Neural crest cell (in vitro differentiated cells): ENCODE measurements at places on chromosomes 2 and 18.

DNA sequence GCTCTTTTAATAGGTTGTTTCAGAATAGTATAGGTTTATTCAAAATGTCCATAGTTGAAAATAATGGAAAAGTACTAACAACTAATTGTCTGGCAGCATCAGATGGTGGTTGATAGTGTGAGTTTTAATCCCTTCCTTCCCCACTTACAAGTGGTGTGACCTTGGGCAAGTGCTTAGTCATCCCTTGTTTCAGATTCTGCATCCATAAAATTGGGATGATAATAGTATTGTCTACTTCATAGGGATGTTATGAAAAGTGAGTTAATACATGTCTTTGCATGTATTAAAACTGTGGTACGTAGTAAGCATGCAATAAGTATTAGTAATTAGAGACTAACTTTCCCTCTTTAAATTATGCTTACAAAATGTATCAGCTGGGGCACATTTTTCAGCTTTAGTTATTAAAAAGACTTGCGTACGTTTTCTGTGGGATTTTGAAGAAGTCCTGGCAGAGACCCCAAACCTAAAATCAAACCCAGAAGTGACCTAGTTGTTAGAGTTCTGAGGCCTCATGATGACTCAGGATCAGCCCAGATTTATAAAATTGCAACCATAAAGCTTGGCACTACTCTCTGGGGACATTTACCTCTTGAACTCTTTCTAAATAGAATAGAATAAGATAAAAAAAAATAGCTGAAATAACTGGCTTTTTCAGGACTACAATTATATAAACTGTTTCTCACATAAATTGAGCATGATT is 8.6 kb downstream of the ITGA4 start:
- DNase-seq: no peak

DNA sequence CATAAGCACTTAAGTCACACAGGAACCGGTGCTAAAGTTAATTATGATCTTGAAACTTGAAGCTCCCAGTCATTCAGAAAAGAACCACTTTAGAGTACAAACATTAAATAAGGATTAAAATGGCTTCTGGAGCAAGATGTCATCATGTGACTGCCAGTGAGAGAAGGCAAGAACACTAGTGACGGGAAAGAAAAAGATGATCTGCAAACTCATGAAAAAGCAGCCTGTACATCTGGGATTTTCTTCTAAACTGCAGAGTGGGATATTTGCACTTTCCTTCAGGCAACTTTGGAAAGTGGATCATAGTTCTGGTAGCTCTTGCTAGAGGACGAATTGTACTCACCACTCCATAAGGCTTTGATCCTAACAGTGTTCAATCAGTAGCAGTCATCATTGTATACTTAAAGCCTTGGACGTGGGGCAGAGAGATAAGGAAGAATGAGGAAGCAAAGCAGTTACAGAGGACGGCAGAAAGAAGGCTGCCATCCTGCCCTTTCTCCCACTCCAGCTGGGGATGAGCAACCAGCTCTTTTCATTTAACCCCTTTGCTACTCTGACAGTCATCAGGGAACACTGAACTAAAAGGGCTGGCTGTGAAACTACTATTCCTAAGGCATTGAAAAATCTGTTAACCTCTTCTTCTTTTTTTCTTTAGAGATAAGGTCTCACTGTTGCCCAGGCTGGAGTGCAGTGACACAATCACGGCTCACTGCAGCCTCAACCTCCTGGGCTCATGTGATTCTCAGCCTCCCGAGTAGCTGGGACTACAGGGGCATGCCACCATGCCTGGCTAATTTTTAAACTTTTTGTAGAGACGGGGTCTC is 18.1 kb downstream of the ABHD3 start:
- DNase-seq: no peak

DNA sequence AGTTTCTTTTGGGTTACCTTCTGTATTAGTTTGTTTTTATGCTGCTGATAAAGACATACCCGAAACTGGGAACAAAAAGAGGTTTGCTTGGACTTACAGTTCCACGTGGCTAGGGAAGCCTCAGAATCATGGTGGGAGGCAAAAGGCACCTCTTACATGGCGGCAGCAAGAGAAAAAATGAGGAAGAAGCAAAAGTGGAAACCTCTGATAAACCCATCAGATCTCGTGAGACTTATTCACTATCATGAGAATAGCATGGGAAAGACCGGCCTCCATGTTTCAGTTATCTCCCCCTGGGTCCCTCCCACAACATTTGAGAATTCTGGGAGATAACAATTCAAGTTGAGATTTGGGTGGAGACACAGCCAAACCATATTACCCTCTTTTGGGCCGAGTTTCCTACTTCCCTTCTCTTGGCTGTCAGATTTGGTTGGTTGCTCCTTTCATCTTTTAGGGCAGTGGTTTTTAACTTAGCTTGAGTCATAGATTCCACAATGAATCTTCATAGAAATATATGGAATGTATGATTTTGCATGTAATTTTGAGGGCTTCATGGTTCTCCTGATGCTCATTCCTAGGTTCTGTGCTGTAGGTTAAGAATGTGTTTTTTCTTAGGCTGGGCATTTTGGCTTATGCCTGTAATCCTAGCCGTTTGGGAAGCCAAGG is 44.2 kb downstream of the CEP192 start:
- no peak for DNase-seq

DNA sequence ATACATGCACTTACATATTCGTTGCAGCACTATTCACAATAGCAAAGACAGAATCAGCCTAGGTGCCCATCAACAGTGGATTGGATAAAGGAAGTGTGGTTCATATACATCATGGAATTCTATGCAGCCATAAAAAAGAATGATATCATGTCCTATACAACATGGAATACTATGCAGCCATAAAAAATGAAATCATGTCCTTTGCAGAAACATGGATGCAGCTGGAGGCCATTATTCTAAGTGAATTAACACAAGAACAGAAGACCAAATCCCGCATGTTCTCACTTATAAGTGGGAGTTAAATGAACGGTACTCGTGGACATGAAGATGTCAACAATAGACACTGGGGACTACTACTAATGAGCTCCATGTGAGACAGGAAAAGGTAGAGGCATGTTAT is 288.1 kb upstream of the TFPI start:
- DNase-seq: no peak

DNA sequence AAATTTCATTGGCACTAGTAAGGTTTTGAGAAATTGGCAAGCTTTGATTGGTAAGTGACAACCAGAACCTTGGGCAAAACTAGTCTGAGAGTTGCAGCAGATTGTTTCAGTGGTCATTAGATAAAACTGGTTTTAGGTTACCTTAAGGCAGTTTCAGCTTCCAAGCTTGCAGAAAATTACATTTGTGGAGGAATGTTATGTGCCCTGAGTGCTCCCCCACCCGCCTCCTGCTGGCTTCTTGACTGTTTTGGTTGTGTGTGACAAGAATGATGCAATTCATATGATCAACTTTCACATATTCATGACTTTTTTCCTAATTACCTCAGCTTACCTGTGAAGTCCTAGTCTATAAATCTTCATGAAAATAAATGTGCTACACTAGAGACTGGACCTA is 599.5 kb upstream of the ZNF804A start:
- no peak for DNase-seq

- DNase-seq: no peak
Measured at GRCh38 chr2:70596293-70596692, 42.7 kb upstream of the TGFA start.

- no peak for DNase-seq
Measured at GRCh38 chr2:67055387-67056304, 341.5 kb upstream of the ETAA1 start.

DNA sequence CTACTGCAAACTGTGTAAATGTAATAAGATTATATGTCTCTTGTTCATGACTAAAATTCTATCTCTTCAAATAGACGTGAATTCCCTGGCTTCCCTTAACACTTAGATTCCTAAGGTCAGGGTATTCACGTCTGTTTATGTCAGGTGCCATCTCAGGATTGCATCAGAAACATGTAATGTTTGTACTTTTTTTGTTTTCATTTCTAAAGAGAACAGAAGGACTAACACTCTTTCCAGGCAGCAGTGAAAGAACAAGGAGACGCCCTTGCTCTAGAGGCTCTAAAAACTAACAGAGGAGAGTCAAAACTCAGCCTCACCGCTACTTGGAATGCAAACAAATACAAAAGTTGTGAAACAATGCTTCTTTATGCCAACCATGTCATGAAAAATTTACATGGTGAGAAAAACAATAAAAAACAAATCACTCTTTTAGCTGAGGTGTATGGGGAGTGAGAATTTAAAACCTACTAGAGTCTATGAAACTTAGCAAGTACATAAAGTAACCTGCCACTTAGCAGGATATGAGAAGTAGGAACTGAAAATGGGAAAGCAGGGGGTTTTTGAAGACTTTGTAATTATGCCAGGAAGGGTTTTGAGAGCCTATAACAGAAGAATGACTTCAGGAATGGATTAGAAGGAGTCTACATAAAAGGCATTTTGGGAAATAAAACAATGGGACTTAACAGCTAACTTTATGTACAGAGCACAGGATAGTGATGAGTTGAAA is 522.7 kb downstream of the THSD7B start:
- DNase-seq: no peak

DNA sequence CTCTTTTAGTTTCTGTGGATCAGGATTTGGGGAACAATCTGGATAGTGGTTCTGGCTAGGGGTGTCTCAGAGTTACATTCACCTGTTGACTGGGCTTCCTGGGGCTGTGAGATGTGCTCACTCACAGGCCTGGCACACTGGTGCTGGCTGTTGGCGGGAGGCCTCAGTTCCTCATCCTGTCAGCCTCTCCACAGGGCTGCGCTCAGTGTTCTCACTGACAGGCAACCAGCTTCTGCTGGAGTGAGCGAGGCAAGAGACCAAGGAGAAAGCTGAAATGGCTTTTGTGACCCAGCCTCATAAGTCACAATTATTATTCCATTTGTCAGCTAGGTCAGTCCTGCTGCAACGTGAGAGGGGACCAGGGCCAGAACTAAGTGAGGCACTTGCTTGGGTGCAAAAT is 180.6 kb upstream of the GLI2 start:
- no peak for DNase-seq

- DNase-seq: no peak
Measured at GRCh38 chr2:95526360-95527341, 42.1 kb upstream of the TRIM43B start.

DNA sequence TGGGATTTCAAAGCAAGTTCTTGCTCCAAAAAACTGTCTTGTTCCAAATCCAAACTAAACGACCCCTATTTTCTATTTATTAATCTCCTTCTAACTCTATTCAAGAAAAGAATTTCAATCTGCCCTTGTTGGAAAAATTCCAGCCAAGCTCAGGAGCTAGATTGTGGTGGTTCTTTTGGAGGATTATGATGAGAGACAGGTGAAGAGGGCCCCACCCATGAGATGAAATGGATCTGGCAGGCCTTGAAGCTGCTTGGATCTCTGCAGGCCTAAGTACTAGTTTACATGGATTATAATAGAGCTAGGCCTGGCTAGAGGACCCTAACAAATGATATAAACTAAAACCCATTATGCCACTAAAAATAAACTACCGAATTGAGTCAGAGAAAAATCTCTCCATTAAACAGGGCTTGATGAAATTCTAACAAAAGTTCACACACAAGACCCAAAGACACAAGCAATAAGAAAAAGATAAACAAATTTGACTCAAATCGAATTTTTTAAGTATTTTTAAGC is 101.6 kb downstream of the GFPT1 start:
- no peak for DNase-seq

GRCh38 chr2:54076586-54076985 is 38.8 kb upstream of the ACYP2 start:
- DNase-seq: no peak

DNA sequence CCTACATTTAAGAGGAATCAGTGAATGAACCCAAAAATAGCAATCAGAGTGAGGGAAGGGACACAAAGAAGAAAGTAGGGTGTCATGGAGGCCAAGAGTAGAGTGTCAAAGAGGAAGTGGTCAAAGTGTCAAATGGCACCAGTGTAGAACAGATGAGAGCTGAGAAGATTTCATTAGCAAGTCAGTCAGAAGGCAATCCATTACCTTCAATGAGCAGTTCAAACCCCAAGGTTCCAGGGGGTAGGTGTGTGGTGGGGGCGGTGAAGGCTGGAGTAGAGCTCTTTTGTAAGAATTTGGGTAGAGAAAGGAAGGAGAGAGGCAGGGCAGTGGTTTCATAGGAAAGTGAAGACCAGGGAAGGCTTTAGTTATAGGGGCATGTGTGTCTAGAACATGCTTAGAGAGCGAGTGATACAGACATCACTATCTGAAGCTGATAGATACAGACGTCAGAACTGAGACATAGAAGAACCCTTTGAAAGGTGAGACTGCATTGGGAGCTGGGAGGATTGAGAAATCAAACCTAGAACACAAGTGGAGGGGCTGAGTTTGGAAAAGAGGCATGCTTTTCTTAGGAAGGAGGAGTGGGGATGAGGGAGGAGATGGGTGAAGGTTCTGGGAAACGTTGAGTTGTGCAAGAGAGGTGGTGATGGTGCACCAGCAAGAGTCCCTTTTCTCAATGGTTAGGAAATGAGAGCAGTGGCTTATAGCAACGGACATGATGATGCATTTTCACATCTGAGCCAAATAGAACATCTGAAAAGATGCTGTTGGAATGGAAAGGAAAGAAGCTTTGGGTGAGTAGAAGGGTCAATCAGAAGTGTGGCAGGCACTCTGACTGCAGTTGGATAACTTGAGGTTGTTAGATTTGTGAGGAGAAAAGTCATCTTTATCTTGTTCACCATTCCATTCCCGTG is 48.9 kb upstream of the IL1RL1 start:
- no peak for DNase-seq

DNA sequence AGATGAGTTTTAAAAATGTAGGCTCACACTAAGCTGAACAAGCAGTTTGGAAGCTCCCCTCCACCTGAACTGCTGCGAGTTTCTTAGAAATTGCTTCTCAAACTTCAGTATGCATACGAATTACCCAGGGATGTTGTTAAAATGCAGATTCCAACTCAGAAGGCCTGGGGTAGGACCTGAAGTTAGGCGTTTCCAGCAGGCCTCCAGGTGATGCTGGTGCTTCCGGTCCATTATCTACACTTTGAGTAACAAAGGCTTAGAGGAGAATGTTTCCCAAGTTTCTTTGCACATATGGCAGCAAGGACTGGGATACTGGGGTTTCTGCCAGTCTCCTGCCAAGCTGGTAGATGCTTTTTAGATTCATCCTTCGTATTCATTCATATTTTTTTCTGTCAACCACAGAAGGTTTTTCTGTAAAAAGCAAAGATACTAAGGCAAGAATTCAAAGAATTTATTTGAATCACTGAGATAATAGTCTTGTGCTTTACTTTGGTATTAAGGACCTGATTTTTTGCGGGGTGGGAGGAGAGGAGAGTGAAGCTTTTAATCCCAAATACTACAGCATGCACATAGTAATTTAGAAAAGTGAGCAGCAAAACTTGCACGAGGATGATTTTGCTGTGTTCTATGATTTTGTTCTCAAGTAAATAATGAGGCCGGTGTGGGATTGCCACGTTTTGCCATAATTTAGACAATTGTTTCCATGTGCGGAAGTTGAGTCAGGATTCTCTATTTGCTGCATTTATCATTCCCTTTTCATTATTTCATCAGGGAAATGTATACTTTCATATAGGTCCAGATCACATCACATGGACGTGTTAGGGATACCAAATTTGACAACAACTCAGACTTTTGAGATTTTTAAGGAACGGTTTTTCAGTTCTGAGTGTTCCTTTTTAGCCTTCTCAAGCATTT is 137.6 kb upstream of the SPATS2L start:
- DNase-seq: no peak

- no peak for DNase-seq
Measured at GRCh38 chr18:212780-213179, 54.4 kb downstream of the USP14 start.
